ENCODE measurements at places on chromosomes 4 and X.

DNA sequence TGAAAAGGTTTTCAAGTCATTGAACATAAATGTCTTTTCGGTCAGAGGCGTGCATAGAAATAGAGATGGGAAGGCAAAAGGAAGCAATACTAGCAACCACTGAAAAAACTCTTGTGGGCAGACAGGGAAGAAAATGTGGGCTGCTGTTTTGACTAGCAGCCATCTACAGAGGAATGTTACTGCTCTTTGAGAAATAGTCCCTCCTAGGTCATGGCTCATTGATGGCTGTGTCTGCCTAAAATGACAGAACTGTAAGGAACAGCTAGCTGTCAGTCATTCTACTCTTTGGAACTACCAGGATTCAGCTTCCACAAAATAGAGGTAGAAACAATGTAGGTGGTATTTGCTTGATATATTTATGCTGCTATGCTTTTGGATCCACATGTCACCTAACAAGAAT lies 26.9 kb upstream of the TMPRSS11B start:
- DNase-seq: no peak

GRCh38 chr4:12902735-12903134 lies 581.4 kb downstream of the RAB28 start:
- DNase-seq: no peak

DNA sequence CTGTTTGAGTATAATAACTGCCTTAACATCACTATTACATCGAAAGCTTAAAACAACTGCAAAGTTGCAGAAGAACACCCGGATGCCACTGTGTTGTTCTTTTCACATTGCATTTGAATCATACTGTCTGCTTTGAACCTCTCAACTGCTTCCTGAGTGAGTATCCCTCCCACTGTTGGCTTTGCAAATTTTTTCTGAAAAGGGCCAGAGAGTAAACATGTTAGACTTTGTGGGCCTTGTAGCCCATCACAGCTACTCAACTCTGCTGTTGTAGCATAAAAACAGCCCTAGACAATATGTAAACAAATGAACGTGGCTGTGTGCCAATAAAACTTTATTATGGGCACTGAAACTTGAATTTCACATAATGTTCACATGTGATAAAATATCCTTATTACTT lies 76.1 kb downstream of the NSG1 start:
- no peak for DNase-seq

- DNase-seq: no peak
Observed at GRCh38 chr4:89214308-89214707, 93.3 kb downstream of the GPRIN3 start.

GRCh38 chr4:62399242-62399641 lies 1199.1 kb downstream of the ADGRL3 start:
- no peak for DNase-seq

GRCh38 chr4:1559896-1560650 lies 124.0 kb downstream of the FAM53A start:
- no peak for DNase-seq

- DNase-seq: no peak
Observed at GRCh38 chrX:103733017-103733416, 22.3 kb downstream of the TMEM31 start.

DNA sequence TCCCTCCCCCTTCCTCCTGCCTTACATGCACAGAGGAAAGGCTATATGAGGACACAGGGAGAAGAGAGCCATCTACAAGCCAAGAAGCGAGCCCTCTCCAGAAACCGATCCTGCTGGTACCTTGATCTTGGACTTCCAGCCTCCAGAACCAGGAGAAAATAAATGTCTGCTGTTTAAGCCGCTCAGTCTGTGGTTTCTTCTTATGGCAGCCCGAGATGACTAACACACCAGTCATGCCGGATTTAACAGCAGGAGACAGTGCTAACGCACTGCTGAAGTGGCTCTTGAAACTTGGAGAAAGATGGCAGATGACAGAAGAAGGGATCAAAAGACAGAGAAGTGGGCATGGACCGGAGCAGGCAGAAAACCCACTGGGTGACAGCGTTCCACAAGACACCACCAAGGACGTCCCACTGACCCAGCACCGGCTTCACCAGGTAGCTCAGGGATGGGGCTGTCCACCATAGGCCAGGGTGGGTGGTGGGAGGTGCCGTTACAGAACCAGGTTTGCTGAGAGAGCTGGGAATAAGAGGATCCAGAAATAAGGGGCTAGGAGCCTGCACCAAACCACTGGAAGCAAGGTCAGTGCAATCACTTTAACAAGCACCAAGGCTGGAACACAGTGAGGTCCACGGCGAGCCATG lies 6.2 kb upstream of the MAN2B2 start:
- DNase-seq: no peak

- no peak for DNase-seq
Observed at GRCh38 chrX:75963774-75964173, 178.7 kb upstream of the MAGEE2 start.

- DNase-seq: no peak
Observed at GRCh38 chr4:83335701-83336100, 1.1 kb upstream of the HPSE start.

- no peak for DNase-seq
Observed at GRCh38 chrX:64186974-64187761, 18.3 kb downstream of the AMER1 start.

GRCh38 chr4:163107754-163108153 lies 58.9 kb downstream of the NAF1 start:
- no peak for DNase-seq

DNA sequence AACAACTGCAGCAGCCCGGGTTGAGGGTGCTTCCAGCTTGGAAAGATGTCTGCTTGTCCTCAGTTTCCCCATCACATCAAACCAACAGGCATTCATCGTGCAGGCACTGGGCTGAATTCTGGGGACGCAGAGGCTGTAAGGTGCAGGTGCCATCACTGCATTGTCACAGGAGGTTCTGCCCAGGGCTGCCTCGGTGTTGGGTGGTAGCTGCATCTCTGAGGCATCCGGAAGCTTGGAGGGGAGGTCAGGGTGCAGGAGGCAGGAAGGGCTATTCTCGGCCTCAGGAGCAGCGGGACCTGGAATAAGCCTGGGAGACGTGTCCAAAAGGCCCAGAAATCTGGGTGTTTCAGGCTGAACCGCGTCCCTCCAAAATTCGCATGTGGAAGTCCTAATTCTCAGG lies 134.6 kb downstream of the HMX1 start:
- DNase-seq: no peak

DNA sequence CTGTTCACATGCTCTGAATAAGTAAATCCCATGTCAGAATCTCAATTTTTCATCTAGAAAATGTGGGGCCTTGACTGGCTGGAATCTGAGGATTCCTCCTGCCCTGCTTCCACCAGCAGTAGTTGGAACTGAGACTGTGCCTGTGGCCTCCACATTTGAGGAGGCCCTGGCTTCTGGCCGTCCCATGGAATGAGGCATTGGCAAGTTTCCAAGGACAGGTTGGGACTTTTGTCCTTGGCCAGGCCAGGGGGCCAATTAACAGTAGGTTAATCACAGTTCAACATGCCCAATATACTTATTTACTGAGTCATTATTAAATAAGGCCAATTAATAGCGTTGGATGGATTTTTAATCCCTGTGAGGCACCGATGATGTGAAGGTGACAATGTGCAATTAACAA lies 50.2 kb upstream of the GABRE start:
- no peak for DNase-seq

Measured in stimulated activated CD4-positive, alpha-beta T cell treated with anti-CD3 and anti-CD28 coated beads, TNF-alpha, amount 100 ng/mL, for 24 hours (primary cell).